ENCODE measurements at places on chromosomes 12 and 14.

DNA sequence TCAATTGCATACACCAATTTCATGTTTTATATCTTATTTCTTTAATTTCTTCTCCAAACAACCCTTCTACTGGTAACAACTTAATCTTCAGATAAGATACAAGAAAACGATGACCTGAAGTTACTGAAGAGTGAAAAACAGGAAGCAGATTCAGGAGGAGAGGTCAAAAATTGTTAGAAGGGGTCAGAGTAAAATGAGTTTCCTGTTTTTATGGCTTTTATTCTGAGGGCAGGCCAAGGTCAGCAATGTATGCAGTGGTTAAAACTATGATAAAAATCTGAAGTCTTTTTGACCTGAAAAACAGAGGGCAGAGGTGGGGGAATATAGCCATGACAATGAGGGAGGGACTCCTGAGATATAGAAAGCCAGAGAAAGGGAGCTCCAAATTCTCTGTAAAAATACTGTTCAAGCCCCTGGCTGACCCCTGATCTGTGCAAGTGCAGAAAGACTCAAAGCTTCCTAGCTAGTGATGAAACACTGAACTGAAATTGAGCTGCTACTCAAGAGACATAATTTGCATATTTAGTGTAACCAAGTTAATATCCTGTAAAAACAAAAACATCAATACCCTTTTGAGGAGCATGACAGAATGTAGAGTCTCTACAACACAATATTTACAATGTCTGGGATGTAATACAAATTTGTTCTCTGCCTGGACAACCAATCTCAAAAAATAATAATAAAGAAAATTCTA, 514.3 kb upstream of the SEL1L start:
- no peak for DNase-seq

GRCh38 chr14:100584056-100585031, 2.9 kb downstream of the BEGAIN start:
- no peak for DNase-seq

DNA sequence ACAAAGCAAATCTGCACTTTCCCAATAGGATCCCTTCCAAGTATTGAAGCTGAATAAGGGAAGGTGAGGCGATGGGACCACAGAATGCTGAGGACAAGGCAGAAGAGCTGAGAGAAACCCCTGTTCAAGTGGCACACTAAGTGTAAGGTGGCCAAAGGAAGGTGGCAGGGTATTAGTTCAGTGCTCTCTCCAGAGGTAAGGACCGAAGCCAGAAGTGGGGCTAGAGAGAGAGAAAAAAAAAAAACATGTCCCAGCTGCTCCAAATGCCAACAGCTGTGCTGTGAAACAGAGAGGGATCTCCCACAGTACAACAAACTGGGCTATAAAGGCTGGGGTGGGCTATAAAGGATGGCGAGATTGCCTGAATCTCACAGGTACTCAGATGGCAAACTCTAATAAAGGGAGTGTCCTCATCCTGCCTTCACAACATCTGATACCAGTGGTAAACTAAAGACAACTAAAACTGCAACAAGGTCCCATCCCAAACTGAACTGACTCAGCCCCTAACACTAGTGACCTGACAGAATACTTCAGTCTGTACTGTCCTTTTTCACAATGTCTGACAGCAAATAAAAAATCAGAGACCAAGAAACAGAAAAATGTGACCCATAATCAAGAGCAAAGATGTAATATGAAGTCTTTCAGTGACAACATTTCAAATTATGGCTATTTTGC, 47.9 kb downstream of the CDK17 start:
- no peak for DNase-seq

DNA sequence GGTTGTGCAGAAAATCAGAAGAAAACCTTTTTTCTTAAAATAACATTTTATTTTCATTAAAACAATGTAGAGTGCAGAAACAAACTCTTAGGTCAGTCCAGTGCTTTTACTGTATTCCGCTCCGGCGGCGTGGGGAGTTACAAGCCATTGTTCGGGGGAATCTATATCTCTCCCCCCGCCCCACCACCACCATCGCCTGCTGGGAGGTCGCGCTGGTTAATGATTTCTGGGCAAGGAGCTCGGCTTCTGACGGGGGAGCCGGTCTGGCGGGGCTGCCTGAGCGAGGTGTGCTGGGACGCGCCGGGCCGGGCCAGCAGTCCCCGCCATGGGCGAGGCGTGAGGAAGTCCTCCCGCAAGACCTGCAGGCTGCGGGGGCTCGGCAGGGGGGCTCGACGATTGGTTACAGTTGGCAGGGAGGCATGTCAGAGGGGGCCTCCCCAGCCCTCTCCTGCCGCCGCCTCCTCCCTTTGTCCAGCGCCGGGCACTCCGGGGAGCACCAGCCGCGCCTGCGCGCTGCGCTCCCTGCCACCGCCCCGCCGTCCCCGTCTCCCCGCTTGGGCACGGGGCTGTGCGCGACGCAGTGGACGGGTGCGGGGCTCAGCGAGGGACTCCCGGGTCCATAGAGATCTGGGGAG, 1.0 kb upstream of the DUSP6 start:
- no peak for DNase-seq

GRCh38 chr12:66288121-66288520, 14.2 kb upstream of the HELB start:
- no peak for DNase-seq

DNA sequence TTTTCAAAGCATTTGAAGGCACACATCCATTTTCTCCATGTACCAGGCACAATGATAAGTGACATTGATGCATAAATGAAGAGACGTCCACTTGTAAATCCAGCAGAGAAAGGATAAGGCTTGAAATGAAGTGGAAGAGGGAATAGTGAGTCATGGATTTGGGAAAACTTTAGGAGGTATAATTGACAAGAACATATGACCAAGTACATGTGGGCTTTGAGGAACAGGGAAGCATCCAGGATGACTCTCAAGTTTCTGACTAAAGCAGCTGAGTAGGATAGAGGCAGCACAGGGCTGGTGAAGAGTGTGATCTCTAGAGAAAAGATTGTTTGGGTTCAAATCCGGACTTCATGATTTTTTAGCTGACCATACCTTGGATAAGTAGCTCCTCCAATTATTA, 43.6 kb upstream of the SYT1 start:
- no peak for DNase-seq

- no peak for DNase-seq
These were observed 177.2 kb upstream of the NTF3 start for GRCh38 chr12:5254703-5255102.

GRCh38 chr12:92601176-92601575, 101.6 kb upstream of the PLEKHG7 start:
- no peak for DNase-seq

DNA sequence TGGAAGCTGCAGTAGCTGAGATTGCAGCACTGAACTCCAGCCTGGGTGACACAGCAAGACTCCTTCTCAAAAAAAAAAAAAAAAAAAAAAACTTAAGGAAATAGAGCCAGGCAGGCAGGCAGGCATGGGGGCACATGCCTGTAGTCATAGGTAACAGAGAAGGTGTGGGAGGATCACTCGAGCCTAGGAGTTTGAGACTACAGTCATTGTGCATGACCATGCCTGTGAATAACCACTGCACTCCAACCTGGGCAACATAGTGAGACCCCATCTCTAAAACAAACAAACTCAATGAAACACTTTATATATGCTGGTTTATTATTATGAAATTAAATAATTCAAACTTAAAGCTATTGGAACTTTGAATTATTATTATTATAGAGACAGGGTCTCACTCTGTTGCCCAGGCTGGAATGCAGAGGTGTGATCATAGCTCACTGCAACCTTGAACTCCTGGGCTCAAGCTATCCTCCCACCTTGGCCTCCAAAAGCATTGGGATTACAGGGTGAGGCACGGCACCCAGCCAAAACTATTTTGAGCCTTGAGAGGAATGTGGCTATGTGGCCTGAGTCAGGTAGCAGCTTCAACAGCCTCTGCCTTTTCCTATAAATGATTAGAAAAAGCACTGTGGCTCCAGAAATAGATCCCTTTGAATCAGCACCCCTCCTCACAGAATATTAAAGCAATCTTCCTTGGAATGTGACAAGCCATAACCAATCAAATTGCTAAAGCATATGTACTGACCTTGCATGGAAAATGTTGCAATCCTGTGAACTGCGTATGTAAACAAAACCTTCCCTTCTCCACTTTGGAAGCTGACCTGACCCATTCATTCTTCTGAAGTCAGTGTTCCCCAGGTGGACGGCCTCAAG, 34.7 kb upstream of the YY1 start:
- no peak for DNase-seq

DNA sequence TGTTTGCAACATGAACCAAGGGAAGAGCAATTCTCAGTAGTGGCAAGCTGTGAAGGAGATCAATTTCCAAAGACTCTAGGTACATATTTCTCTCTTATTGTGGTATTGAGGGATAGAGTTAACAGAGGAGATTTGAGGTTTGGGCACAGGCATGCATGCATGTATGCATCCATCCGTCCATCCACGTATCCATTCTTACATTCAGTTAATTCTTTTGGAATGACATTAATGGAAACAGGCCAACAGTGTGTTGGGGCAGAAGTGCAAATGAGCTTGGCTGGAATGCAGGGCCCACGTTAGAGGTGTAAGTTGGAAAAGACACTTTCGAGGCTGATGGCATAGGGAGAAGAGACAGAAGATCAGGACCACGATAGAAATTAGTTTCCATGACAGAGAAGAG, 216.9 kb upstream of the PELI2 start:
- no peak for DNase-seq

DNA sequence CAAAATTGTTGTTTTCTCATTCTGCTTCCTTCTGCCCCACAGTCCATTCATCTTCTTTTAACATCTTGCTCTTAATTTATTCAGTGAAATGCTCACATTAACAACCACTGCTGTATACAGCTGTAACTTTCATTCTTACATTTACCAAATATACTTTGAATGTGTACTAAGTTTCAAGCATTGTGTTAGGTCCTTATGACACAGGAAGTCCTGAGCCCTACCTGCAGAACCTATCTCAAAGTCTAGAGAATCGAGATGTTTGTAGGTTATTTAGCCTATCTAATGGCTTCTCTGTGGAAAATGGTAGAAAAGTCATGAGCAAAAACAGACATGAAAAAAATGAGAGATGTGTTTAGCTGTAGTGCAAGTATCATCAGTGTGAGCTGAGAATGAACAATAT, 117.6 kb upstream of the MGAT4C start:
- no peak for DNase-seq

- no peak for DNase-seq
These were observed 122.6 kb downstream of the RAD51B start for GRCh38 chr14:67942080-67942710.

GRCh38 chr14:93538413-93538812, 107.7 kb downstream of the UNC79 start:
- no peak for DNase-seq
